ENCODE measurements at places on chromosomes 3 and 15.
A peak's percentile ranks its signal among the peaks of the same experiment; 100 is the strongest.

- DNase-seq, result no peak
Observed at GRCh38 chr3:175260145-175260794, 401.1 kb downstream of the NAALADL2 start.

DNA sequence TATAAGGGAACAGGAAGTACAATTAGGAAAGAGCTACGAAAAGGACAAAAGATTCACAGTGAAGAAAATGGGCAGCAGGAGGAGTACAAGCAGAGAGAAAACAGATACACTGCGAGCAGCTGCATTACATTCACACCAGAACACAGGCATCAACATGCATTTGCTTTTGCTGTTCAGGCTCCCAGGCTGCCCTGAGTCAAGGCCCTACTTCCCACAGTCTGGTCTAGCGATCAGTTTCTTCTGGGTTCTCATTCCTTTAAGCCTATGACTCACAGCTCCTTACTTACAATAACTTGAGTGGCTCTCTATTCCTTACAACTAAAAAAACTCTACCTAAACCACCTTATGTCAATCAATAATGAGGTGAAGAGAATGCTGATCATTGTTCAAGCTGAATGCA, 24.5 kb upstream of the ZNF445 start:
- no peak for DNase-seq

DNA sequence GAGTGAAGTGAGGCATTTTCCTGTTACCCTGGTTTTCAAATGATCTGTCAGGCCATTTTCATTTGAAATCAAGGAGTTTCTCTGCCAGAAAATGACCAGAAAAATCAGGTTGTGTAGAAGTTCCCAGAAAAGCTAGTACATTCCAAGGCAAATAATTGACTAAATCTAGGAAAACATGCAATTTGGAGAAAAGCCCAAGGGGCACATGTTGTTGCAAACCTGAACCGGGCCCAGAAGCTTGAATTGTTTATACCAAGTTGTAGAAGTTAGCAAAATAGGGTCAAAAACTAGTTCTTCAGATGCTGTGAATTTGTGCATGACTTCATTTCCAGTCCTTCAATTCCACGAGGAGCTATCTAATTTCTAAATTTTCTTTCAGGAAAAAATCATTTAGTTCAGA, 31.0 kb downstream of the TRIM42 start:
- DNase-seq, result no peak

GRCh38 chr3:174192471-174192870, 666.7 kb upstream of the NAALADL2 start:
- no peak for DNase-seq

GRCh38 chr3:187610981-187611511, 59.1 kb downstream of the SST start:
- DNase-seq, result no peak

DNA sequence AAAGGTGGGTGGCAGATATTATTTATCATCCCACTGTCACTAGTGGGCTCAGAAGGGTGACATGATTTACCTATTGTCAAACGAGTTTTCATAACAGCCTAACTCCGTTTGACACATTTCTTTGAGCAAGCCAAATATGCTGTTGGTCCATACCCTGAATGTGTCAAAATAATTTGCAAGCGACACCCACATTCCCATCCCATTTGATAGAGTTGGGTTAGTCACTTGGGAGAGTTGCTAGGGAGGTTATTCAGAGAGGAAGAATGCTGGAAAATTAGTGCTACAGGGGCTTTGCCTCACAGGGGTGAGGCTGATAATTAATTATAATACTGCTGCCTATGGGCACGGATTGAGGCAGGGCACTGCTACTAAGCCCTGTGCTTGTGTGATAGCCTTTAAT, 98.5 kb upstream of the FHIT start:
- DNase-seq, result no peak

DNA sequence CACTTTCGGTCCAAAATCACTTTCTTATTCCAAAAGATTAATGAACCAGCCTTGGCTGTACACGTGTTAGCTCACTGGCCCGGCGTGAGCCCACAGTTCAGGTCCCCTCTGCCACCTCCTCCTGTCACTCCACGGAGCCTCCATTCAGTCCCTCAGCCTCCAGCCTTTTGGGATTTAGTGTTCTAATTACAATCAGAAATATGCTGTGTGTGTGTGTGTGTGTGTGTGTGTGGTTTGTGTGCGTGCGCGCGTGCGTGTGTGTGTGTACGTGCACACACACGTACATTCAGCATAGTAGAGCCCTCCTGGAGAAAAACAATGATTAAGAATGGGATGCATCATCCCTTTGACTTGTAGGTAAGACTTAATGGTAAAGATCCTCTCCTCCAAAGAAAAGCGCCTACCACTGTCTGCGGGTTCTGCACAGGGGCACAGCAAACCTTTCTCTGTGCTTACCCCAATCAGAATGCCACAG, 801 bp downstream of the CA12 start:
- DNase-seq, result no peak

- DNase-seq, result no peak
Observed at GRCh38 chr3:9730657-9731205, 804 bp upstream of the BRPF1 start.

GRCh38 chr15:80856400-80856799, 77.2 kb downstream of the CEMIP start:
- DNase-seq, result no peak

DNA sequence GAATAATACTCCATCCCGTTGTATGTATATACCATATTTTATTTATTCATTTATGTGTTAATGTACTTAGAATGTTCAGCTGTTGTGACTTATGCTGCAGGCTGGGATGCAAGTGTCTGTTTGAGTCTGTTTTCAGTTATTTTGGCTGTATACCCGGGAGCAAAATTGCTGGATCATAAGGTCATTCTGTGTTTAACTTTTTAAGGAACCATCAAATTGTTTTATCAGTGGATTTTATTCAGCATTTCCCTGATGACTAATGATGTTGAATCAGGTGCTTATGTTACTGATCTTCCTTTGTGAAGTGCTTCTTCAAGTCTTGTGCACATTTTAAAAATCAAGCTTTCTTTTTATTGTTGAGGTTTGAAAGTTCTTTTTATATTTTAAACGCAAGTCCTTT, 118.1 kb downstream of the SLC25A26 start:
- no peak for DNase-seq

- no peak for DNase-seq
Observed at GRCh38 chr15:92107510-92107909, 254.0 kb downstream of the SLCO3A1 start.

DNA sequence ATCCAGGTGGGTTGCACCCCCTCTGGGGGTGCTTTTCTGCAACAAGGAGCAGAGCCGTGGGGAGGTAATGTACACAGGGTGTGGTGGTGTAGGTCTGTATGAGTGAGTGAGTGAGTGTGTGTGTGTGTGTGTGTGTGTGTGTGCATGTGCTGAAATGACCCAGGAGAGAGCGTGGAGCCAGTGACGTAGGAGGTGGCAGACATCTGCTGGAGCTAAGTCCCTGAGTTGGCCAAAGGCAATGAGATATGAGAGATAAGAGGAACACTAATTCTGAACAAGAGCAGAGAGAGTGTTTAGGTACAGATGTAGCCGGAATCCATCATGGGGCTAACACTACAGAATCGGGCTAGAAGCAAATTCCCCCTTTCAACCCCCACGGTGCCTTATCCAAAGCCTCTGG, 27.6 kb downstream of the BDH1 start:
- no peak for DNase-seq

DNA sequence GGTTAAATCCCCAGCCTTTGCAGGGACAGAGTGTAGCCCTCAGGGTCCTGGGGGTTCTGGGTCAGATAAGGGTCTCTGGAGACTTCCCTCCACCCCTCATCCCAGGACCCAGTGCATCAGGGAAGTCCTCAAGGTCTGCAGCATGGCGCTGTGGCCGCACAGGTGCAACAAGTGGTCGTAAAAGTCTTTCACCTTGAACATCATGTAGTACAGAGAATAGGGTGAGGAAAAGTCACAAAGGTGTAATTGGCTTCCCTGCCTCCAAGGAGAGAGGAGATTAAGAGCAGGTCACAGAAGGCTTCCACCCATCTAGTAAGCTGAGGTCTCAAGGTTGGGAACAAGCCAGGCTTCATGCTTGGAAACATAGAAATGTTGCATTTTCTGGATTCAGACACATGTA, 29.2 kb upstream of the PLA2G4D start:
- no peak for DNase-seq

GRCh38 chr15:49023354-49023753, 22.9 kb downstream of the SECISBP2L start:
- no peak for DNase-seq

- no peak for DNase-seq
Observed at GRCh38 chr15:100762289-100762688, 117.3 kb upstream of the ALDH1A3 start.

GRCh38 chr15:64279131-64279530, 76.8 kb downstream of the CSNK1G1 start:
- no peak for DNase-seq

DNA sequence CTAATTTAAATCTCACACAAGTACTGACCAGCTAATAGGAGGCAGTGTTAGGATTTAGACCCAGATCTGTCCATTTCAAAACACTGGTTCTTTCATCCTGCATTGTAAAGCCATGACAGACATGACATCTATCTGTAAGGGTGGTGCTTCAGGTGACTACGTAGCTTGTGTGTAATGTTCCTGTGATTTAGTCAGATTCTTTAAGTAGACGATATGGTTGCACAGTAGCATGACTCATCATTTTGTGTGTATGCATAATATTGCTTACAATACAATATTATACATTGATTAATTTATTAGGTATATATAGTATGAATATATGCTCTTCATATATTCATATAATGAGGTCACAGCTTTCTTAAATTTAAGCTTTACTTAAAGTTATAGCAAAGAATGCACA, 628.5 kb downstream of the GRM7 start:
- DNase-seq, result no peak

GRCh38 chr3:159513867-159514380, 474.7 kb upstream of the IL12A start:
- DNase-seq, result no peak

DNA sequence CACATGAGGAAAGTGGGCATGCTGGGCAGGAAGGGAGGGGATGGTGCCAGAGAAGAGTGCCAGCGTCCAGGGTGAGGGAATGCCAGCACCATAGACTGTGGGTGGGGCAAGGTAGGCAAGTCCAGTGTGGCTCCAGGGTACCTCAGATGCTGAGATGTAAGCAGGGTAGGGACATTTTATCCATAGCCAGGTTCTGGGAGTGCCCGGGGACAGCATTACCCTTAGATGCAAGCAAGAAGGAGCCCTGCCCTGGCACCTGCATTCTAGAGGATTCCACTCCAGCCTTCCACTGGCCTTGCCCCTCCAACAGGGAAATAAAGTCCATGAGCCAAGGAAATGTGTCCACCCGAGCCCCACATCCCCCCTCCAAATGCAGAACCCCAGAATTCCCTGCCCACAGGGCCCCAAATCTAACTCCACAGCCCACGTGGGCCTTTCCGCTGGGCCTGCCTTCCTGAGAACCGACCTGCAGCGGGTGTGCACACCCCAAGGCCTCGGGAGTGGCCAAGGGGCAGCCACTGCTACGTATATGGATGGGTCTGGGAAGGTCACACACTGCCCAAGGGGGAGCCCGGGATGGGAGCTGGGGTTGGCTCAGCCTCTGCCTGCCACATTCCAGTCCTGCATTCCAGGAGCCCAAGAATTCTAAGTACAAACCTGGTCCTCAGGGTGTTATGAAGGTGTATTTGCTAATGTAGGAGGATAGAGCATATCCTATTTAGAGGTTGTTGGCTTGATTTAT, 20.3 kb upstream of the CYP11A1 start:
- DNase-seq, result no peak

DNA sequence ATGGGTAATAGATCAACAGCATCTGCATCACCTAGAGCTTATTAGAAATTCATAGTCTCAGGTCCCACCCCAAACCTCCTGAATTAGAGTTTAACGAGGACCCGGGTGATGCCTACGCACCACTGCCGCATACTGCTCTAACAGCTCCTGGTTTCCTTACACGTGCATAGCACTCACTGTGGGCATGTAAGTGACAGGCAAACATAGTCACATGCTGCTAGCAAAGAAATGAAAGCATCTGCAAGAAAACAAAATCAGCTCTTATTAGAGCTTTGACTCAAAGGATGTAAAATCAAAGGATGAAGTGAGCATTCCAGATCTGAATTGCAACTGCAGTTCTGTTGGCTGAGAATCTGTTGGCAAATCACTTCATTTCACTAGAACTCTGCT, 19.1 kb upstream of the RIOX2 start:
- peak; percentile 29 for DNase-seq

DNA sequence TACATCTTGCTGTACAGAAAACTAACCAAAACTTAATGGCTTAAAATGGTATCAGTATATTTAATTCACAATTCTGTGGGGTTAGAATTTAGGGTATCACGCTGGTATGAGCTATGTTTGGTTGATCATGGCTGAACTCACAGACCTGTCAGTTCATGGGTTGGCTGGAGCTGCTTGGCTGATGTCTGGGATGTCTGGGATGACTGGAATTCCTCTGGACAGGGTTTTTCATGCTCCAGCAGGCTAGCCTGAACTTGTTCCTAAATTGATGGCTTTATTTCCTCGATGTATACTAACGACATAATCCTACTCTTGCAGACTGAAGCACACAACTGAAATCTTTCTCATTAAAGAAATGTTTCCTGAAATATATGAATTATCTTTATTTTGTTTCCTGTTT, 338.9 kb upstream of the GBE1 start:
- DNase-seq, result no peak

GRCh38 chr3:195537995-195538394, 5.1 kb downstream of the PPP1R2 start:
- DNase-seq, result no peak

DNA sequence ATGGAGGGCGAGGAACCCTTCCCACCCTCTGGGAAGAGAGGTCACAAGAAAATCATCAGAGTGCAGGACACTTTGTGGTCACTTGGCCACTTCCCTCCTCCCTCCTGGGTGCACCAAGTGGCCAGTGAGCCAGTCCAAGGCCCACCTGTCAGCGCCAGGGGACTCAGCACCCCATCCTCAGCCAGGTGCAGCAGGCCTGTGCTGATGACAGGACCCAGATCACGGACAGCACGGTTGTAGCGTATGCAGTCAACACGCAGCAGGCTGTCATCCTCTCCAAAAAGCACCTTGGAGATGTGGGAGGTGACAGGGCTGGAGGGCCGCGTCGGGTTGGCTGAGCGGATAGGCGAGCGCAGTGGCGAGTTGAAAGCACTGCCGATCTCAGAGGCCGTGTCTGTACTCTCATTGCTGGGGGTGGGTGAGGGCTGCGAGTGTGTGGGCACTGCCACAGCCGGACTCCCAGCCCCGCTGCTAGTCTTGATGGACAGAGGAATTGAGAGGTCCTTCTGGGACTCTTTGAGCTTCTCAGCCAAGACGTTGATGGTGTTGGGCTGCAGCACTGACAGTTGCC, 41.5 kb downstream of the SEMA3G start:
- DNase-seq, result no peak

- DNase-seq, result no peak
Observed at GRCh38 chr3:134630506-134630905, 20.3 kb downstream of the KY start.

GRCh38 chr3:20528180-20528770, 342.3 kb upstream of the SGO1 start:
- no peak for DNase-seq

DNA sequence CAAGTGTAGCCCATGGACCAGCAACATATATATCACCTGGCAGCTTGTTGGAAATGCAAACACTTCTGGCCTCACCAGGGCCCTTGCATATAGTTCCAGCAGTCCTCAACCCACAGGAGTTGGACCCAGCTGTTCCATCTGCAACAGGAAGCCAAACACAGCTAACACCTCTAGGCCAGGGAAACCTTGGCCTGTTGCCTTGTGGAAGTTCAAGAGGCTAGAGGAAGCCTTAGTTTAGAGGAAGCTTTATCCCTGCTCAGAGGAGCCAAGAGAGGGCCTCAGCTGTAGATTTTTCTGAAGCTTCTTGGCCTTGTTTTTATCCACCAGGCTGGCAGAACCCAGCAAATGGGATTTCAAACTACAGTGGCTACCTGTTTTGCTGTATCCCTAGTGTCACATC, 11.4 kb downstream of the FHIT start:
- no peak for DNase-seq

- no peak for DNase-seq
Observed at GRCh38 chr15:44598892-44599291, 61.9 kb downstream of the EIF3J start.
